ENCODE measurements at places on chromosomes 6 and 20.

- no peak for DNase-seq
These were observed 1058.6 kb upstream of the FLRT3 start for GRCh38 chr20:15396026-15396425.

GRCh38 chr6:110357298-110357663 lies 868 bp downstream of the METTL24 start:
- DNase-seq, result no peak

- DNase-seq, result no peak
These were observed 38.6 kb upstream of the MARCKS start for GRCh38 chr6:113818578-113818977.

- DNase-seq, result no peak
These were observed 2.6 kb upstream of the VNN2 start for GRCh38 chr6:132760256-132760655.

GRCh38 chr6:117600008-117600743 lies 2.1 kb downstream of the GOPC start:
- DNase-seq, result no peak

GRCh38 chr6:160973311-160974250 lies 18.0 kb upstream of the MAP3K4 start:
- no peak for DNase-seq

- DNase-seq, result no peak
These were observed 573.0 kb downstream of the CD109 start for GRCh38 chr6:74268815-74269599.

DNA sequence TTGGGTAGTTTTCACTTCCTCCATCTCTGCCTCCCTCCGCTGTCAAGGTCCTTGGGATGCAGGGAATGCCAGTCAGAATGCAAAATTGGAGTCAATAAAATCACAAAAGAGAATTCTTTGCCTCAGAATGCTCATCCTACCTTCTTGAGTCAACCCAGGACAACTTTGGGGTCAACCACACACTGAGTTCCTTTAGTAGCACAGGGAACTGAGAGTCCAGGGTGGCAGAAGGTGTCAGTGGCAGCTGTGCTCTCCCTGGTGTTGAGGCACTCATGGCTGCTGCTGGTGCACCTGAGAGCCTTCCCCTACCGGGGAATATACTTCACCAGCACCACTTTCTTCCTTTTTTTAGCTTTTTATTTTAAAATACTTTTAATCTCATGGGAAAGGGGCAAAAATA lies 829 bp upstream of the NOTCH4 start:
- DNase-seq, result no peak

DNA sequence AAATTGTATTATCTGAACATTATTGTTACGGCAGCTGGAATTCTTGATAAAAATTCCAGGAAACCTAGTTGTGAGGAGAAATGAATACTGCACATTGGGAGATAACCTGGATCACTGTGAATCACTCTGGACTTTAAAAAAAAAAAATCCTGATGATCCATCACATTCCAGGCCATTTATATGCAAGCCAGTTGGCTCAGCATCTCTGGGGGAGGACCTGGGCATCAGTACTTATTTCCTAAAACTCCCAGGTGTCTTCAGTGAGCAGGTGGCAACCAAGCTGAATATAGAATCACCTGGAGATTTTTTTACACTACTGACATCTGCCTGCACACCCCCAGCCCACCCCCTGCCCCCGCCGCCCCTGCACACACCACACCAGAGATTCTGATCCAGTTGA lies 39.1 kb upstream of the SIRT5 start:
- no peak for DNase-seq

- no peak for DNase-seq
These were observed 601.2 kb downstream of the DHX35 start for GRCh38 chr20:39563349-39563748.

DNA sequence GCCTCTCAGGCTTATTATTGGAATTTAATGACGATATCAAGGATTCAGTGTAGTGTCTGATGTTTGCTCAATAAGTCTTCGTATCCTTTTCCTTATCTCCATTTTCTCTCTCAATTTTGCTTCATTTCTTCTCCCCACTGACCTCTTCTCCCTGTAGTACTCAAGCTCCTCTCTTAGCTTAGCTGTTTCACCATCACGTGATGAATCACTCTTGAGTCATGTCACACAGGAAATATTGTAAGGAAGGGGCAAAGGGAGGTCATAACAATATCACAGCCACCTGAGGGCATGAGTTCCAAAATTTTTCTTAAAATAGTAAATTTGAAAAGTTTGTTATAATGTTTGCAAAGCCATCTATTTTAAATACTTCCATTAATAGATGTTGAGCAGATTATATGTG lies 392.2 kb upstream of the MARCKS start:
- no peak for DNase-seq

DNA sequence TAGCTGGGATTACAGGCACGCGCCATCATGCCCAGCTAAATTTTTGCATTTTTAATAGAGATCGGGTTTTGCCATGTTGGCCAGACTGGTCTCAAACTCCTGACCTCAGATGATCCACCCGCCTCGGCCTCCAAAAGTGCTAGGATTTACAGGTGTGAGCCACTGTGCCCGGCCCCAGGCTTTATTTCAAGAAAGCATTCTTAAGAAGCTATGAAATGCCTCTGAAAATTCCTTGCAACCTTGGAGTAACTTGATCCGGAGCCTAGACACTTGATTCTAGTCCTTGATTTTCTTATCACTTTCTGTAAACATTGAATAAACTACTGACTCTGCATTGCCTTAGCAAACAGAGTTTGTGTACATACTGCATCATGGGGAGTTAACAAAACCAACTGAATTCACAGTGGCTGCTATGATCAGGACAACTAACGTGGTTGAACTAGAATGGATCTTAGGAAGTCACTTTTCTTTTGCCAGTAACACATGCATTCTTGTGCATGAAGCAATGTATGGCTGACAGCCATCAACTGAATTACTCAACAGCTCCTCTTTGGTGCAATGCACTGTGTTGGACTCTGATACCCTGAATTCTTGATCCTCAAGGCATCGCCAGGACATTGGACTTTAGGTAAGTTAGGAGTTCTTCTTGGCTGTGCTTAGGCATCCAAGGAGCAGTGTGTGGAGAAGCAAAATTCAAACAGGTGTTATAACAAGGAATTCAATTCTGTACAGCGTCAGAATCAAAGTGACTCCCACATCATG lies 102.8 kb upstream of the TMEM170B start:
- no peak for DNase-seq

- no peak for DNase-seq
These were observed 6.4 kb downstream of the TPMT start for GRCh38 chr6:18148304-18149025.

- no peak for DNase-seq
These were observed 165.1 kb downstream of the PREX1 start for GRCh38 chr20:48662711-48663110.

- no peak for DNase-seq
These were observed 279.1 kb downstream of the UTRN start for GRCh38 chr6:144564202-144564601.

- DNase-seq, result no peak
These were observed 123.2 kb upstream of the TMEM170B start for GRCh38 chr6:11414176-11414963.

- DNase-seq, result no peak
These were observed 37.5 kb downstream of the LAMA4 start for GRCh38 chr6:112216662-112217551.

GRCh38 chr20:10770753-10771152 lies 97.0 kb upstream of the JAG1 start:
- no peak for DNase-seq

DNA sequence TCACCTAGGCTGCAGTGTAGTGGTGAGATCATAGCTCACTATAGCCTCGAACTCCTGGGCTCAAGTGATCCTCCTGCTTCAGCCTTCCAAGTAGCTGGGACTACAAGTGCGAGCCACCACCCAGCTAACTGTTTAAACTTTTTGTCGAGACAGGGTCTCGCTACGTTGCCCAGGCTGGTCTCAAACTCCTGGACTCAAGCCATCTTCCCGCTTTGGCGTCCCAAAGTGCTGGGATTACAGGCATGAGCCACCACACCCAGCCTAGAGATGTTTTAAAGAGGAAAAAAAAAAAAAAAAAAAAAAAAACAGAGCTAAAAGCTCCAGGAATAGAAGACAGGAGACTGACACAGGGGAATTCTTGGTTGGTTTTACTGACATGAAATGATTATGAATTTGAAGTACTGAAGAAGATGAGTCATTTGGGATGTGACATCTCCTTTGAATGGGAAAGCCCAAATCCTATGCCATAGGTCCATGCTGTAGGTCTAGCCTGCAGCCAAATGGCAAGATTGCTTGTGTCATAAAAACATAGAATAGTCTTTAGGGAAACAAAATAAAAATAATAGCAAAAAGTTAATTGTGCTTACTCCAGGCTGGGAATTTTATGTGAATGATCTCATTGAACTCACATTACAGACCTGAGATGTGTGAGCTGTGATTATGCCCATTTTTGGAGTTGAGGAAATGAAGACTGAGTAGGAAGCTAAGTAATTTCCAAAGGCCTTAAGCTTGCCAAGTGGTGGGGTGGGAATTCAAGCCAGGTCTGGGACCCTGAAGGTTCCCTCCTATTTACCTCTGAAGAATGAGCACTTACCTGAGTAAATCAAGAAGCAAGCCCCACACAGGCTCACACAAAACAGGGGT lies 24.3 kb upstream of the NHSL1 start:
- no peak for DNase-seq

GRCh38 chr6:12163149-12163548 lies 127.0 kb upstream of the EDN1 start:
- DNase-seq, result no peak

GRCh38 chr20:59515013-59515905 lies 89.1 kb upstream of the PHACTR3 start:
- DNase-seq, result no peak

- no peak for DNase-seq
These were observed 121.3 kb downstream of the CLVS2 start for GRCh38 chr6:123117145-123117908.

GRCh38 chr20:23451956-23452487 lies 654 bp downstream of the CST11 start:
- no peak for DNase-seq

DNA sequence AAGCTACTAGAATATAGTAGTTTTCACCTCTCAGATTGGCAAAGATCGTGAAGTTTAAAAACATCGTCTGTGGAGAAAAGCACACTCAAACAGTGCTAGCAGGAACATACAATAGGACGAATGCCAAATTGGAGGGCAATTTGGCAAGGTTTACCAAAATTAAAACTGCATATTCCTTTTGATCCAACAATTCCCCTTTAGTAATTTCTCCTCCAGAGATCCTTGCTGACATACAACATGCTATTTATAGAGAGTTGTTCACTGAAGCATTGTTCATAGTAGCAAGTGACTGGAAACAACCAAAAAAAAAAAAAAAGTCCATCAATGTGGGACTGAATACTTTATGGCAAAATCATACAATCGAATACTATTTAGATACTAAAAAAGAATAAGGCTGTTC lies 202.2 kb downstream of the ATXN1 start:
- DNase-seq, result no peak

- no peak for DNase-seq
These were observed 13.1 kb downstream of the UQCC1 start for GRCh38 chr20:35398660-35399144.

- no peak for DNase-seq
These were observed 940.6 kb downstream of the KIF16B start for GRCh38 chr20:15632680-15633079.

DNA sequence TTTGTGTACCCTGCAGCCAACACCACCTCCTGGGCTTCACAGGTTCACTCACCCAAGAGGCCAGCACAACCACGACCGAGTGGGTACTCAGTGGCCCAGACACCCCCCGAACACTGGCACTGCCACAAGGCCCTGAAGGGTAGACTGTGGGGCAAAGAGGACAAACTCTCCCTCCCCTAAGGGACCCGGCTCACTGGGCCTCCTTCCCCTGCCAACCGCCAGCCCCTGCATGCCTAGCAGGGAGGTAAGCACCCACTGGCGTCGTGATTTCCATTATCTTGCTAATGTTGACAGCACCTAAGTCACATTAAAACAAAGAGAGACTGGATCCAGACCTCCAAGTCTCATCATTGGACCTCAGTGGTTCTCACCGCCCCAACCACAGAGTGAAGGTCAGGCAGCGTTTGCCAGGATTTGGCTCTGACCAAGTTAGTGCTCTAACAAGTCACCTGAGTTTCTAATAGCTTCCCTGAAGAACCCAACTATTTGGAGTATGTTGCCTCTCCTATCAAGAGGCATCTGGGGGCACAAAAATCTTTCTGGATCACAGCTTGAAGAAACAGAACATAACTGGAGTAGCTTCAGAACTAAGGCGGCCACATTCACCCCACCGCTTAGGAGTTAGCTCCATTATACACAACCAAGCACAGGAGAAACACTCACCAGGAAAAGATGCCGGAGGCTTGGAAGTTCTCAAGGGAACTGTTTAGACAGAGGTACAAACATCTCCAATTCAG lies 14.0 kb upstream of the APMAP start:
- no peak for DNase-seq

DNA sequence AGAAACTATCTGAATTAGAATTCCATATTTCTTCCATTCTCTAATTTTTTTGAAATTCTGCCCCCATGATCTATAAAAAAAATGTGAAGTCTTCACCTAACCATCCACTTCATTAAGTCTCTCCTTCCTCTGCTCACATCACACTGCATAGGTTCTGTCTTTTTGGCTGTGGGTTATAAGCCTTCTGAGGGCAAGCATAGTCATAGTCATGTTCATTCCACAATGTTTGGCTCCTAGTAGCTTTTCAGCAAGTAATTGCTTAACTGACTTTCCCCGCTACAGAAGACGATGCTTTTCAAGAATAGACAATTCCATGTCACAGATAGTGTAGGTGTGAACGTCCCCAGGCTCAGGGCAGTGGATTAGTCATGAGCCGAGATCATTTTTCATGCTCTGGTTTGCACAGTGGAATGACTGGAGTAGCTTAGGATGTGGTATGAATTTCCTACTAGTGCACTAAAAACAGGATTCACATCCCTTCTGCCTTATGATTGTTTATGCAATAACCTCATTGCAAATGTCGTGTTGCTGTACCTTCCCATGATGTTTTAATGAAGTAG lies 29.1 kb downstream of the WRNIP1 start:
- DNase-seq, result no peak

GRCh38 chr20:39862470-39862891 lies 826.6 kb downstream of the MAFB start:
- no peak for DNase-seq

GRCh38 chr6:22036275-22036674 lies 260.6 kb downstream of the PRL start:
- no peak for DNase-seq

DNA sequence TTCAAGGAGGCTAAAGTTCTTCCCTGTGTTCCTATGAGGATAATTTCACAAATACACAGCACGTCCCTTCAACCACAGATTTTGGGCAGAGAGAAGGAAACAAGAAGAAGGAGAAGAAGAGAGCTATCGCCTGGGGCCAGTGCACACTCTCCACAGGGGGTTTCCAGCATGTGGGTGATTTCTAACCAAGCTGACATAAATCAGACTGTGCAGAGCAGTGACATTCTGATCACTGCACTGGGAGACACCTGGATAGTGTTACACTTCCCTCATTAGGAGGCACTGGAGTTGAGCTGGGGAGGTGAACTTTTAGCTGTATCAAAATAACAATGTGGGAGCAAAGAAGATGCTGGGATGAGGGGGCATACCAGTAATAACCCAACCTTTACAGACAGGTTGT lies 71.8 kb upstream of the CENPW start:
- no peak for DNase-seq

GRCh38 chr6:130259557-130259956 lies 36.8 kb upstream of the SAMD3 start:
- no peak for DNase-seq
